NCI-H524 (cell line): ENCODE measurements at places on chromosomes 5 and 9.

DNA sequence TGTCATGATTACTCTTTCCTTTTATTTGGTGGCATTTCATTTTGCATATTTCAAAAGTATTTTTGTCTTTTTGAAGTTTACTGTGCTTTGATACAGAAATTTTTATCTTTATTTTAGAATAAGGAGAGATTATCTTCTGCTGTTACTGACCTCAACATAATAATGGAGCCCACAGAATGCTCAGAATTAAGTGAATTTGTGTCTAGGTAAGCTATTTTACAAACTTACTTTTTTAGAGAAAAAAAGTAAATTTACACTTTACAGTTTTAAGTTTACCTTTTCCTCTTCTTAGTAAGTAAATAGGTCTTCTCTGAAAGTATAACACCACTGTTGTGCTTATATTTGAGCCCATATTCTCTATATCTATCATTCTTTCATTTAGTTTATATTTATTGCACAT lies 19.8 kb downstream of the CENPP start:
- DNase-seq, result no peak

DNA sequence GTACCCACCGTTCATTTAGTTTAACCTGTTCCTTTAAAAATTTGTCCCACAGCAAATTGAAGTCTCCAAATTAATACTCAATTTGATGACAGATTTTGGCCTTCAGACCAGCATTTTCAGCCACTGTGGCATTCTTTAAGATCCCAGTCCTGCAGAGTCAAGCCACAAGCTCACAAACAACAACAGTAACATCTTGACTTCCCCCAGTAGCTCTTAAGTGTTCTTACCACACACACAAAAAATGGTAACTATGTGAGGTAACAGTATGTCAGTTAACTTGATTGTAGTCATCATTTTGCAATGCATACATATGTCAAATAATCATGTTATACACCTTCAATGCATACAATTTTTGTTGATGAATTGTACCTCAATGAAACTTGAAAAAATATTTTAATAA lies 247.9 kb downstream of the LURAP1L start:
- DNase-seq, result no peak

- DNase-seq, result no peak
Observed at GRCh38 chr5:2660315-2660714, 91.2 kb downstream of the IRX2 start.

DNA sequence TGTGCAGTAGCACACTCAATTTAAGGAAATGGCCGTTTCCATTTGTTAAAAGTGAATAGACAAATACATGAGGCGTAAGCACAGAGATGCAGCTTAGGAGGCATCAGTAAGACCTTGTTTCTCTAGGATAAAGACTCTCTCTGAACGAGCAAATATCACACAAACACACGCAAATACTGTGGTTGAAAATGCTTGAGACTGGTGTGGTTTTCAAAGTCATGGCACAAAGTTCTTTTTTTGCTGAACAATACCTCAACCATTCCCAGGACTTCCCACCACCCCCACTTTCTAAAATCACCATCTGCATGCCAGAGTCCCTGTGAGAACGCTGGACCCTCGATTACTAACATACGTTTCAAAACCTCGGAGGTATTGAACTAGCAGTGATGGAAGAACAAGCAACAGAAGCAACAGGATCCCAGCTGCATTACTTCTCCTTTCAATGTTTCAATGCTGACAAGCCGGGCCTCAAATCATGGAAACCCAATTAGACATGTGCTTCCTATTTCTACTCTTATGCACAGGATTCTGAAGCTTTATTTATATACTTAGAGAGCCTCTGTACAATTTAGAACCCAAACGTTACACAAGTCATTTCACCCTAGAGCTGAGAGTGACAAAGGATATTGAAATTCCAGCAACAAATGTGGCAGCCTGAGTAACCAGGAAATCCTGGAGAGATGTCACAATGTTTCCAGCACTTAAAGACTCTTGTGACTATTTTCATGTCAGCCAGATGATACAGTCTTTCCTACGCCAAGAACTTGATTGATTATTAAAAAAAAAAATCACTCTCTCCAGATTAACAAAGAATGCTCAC lies 63.9 kb downstream of the CDC14B start:
- no peak for DNase-seq
